Calu3 (cell line): ENCODE measurements at places on chromosomes 6 and 20. TPM values are rescaled to one million over a fixed set of nuclear protein-coding genes. Genes with fewer than 3 reads are reported as not detected.

Gene NKX2-2
- not detected in 2 replicates for total RNA-seq

DNA sequence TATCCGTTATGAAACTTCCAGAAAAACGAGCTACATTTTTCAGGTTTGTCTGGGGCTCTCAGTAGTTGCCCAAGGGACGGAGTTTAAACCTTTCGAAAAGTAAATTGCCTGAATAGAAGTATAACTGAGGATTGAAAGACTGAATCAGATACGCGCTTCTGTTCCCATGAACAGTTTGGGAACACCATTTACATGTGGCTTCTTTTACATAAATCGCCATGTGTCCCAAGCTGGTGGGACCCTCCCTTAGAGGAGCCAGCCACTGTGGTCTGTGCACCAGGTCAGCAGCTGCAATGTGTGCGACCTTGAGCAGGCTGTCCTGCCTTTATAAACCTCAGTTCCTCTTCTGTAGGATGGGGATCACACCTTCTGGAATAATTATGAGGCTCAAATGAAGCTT, 11.0 kb downstream of the ENTPD6 start:
- H3K36me3 ChIP-seq, result no peaks in the 10 kb centered on the region
- no peak overlapping the region for H3K4me3 ChIP-seq
- H3K4me1 ChIP-seq, result peaks cover 12% of the 10 kb centered on the region
- H3K27ac ChIP-seq, result no peak overlapping the region

GRCh38 chr6:168150551-168151320, 71.7 kb upstream of the FRMD1 start:
- no peaks in the 10 kb centered on the region for H3K36me3 ChIP-seq
- H3K27me3 ChIP-seq, result peaks cover 79% of the 10 kb centered on the region
- peaks cover 6% of the 10 kb centered on the region for H3K4me1 ChIP-seq
- DNase-seq, result peak; percentile 34

Gene SLC17A2
- not detected in 2 replicates for total RNA-seq

DNA sequence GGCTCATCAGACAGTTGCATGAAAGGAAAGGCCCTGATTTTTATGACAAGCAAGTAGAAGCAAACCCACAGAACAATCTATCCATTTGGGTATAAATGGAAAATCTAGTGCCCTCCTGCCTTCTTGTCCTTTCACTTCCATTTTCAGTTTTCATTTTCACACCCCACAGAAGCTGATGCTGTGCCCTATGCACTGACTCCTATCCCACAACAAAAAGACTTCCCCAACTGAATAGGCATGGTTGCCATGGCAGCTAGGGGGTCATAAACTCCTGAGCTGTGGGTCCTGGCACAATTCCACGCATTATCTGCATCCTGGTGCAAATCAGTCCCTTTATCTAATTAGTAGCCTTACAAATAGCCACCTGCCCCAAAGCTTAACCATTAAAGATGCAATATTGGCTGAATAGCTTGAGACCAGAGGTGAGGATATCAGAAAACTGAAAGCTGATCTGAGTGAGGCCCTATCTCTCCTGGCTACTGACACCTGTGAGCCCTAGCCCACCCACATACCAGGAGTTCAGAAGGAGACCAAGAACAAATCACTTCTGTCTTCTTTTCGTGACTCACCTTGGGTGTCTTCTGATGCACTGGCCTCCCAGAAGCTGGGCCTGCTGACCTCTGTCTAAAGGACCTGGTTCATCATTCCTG, 34.9 kb upstream of the HEY2 start:
- H3K4me3 ChIP-seq, result no peak overlapping the region
- H3K4me1 ChIP-seq, result no peaks in the 10 kb centered on the region
- H3K27me3 ChIP-seq, result no peaks in the 10 kb centered on the region
- H3K36me3 ChIP-seq, result no peaks in the 10 kb centered on the region
- H3K27ac ChIP-seq, result no peak overlapping the region

DNA sequence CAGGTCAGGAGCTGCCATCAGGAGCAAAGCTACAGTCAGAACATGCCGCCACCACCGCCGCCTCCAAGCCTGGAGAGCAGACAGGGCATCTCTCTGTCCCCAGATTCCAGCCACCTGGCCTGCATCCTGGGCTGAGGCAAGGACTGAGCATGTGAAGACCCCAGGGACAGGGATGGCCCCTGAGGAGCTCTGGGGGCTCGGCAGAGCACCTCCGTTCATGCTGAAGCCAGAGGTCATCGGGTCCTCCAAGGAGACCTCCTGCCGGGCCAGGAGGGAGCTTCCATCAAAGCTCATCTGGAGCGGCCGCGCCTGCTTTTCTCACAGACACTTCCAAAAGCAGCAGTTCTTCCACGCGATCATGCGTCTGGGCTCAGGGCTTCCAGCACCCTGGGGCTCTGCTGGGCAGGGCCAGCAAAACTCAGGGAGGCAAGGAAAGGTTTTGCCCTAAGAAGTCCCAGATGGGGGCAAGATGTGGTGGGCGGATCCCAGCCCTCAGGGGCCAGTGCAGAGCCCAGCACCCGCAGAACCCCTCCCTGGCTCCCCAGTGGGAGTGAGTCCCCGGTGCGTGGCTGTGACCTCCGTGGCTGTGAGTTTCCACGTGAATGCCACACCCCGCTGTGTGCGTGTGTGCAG, 138.4 kb downstream of the TAF4 start:
- H3K27me3 ChIP-seq, result peaks cover 30% of the 10 kb centered on the region
- no peak overlapping the region for H3K4me3 ChIP-seq
- peaks cover 11% of the 10 kb centered on the region for H3K36me3 ChIP-seq
- DNase-seq, result no peak

GRCh38 chr20:49099011-49099410, 52.9 kb downstream of the CSE1L start:
- DNase-seq, result no peak
- no peaks in the 10 kb centered on the region for H3K27me3 ChIP-seq
- no peaks in the 10 kb centered on the region for H3K4me1 ChIP-seq
- H3K36me3 ChIP-seq, result peaks cover 90% of the 10 kb centered on the region
- no peak overlapping the region for H3K27ac ChIP-seq

- peak; percentile 13 for DNase-seq
- peaks cover 9% of the 10 kb centered on the region for H3K4me1 ChIP-seq
- H3K36me3 ChIP-seq, result no peaks in the 10 kb centered on the region
- H3K27me3 ChIP-seq, result no peaks in the 10 kb centered on the region
- H3K4me3 ChIP-seq, result no peak overlapping the region
Observed at GRCh38 chr6:71248306-71248765, 40.3 kb upstream of the OGFRL1 start.
